NCI-H510A (cell line): ENCODE measurements at places on chromosomes 11 and 22.
A peak's percentile ranks its signal among the peaks of the same experiment; 100 is the strongest.

- no peak for DNase-seq
These were observed 65.3 kb downstream of the ARHGEF12 start for GRCh38 chr11:120401506-120401905.

DNA sequence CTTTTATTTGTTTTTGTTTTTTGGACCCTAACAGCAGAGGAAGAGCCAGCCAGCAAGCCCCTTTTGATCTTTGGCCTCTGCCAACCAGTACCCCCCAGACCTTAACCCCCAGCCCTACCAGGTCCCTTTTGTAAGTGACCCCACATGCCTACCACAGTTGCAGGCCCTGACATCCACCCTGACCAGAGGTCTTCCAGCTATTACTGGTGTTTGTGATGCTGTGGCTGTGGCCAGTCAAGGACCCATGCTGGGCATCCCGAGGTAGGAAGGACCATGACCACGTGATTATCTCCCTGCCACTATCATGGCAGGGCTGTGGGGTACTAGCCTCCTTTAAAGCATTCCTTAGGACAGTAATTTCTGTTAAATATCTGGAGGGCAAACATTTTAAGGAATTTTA lies 9.0 kb downstream of the MED15 start:
- DNase-seq: no peak

GRCh38 chr11:35943713-35944502 lies at the start of gene LDLRAD3:
Gene LDLRAD3 (plus strand): TSS chr11:35944062. CDS start chr11:35944099, 37 bp downstream.
- peak; percentile 41 for DNase-seq

DNA sequence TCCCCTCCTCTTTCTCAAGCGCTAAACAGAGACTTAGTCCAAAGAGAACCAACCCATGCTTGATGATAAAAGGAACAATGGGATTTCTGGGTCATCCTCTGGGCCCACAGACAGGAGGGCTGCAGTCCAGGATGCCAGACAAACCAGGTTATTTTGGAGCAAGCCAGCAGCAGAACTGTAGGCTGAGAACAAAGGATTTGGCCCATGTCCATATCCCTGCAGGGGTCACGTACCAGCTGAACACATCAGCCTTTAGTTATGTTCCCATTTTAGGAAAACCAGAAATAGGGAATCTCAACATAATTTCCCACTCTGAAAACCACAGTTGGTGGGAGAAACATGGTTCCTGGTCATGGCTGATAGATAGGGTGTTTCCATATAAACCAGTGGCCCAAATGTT lies 533.6 kb upstream of the CADM1 start:
- no peak for DNase-seq

DNA sequence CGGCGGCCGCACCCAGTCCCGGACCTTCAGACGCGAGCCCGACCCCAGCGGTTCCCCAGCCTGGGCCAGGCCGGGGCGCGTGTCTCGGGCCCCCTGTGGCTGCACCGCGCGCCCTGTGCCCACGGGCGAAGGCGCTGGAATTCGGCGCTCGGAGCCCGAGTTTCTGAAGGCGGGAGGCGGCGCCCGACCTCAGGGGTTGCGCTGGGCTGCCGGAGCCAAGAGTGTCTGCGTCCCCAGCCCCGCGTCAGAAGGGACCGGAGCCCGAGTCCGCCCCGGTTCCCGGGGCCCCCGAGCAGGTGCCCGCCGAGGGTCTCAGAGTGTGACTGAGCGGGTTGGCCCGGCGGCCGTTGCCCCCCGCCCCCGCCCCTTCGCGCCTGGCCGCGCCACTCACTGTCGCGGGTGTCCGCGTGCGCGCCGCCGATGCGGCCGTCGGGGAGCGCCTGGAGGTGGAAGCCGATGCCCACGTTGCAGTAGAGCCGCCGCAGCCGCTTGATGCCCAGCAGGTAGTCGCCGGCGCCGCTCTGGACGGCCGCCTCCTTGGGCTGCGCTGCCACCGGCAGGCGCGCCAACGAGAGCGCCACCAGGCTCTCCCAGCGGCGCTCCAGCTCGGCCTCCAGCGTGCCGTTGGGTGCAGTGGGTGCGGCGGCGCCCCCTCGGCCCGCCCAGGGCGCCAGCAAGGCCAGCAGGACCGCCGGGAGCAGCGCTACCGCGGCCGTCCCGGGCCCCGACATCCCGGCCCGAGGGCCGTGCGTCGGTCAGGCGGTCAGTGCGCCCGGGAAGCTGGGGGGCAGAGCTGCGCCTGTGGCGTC lies 583 bp downstream of the FGF4 start:
- no peak for DNase-seq

DNA sequence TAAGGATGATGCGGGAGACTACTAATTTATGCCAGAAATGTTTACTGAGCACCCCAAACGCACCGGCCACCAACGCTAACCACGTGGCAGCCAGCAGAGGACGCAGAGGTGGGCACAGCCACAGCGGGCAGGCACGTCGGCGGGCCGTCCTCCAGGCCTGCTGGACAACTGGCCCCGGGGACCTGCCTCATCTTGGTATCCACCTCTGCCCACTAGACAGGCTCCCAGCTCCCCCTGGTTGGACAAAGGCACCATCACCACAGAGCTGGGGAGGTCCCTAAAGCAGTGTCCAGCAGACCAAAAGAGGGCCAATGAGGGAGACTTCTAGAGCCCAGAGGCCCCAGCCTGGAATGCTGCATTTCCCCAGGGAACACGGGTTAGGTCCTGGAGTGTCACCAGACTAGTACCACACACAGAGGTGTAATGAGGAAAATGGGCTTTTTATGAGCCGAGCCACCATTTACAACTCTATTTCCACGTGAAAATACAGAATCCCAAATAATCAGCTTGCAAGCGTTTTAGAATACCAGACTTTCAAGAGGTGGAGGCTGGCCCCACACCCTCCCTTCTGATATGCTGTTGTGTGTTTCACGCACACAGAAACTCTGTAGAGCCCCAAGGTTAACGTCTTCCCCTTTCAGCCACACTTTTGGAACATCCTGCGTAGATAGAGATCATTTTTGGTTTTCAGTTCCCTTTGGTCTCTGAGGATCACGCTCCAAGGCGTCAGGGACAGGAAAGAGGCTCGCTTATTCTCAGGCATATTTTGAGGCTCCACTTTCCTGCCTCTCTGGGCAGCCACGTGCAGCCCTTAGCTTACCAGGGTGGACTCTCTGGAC lies 23.7 kb upstream of the BID start:
- DNase-seq: no peak

DNA sequence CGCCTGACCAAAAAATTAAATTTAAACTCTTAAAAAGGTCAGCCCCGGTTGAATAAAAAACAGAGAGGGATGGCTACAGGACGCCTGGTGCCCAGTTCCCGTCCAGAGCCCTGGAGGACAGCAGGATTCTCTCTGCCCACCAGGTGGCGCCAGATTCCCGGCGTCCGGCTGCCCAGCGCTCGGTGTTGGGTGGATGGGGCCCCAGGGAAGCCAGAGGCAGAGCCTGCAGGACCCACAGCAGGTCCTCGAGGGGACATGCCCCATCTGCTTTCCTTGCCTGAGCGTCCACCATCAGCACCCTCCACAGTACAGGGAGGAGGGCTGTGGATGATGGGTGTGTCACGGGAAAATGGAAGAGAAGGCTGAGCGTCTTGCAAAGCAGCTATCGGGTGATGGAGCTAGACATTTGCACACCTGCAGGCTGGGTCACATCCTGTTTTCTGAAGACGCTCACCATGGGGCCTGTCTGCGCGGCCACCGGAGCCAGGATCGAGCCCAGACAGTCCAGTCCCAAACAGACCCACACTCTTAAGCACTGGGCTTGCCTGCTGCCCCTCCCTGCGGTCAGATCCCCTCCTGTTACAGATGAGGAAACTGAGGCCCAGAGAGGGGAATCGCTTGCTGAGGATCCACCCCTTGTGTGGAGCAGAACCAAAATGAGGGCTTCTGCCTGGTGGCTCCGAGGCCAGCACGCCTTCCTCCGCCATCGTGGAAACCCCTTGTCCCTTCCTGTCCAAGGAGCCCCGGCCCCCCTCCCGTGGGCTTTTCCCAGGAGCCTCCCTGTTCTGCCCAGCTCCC lies 18.5 kb upstream of the CBX7 start:
- DNase-seq: peak; percentile 53

- no peak for DNase-seq
These were observed 23.7 kb downstream of the JAML start for GRCh38 chr11:118200901-118201680.

- no peak for DNase-seq
These were observed 4.2 kb upstream of the CTR9 start for GRCh38 chr11:10746871-10747270.

DNA sequence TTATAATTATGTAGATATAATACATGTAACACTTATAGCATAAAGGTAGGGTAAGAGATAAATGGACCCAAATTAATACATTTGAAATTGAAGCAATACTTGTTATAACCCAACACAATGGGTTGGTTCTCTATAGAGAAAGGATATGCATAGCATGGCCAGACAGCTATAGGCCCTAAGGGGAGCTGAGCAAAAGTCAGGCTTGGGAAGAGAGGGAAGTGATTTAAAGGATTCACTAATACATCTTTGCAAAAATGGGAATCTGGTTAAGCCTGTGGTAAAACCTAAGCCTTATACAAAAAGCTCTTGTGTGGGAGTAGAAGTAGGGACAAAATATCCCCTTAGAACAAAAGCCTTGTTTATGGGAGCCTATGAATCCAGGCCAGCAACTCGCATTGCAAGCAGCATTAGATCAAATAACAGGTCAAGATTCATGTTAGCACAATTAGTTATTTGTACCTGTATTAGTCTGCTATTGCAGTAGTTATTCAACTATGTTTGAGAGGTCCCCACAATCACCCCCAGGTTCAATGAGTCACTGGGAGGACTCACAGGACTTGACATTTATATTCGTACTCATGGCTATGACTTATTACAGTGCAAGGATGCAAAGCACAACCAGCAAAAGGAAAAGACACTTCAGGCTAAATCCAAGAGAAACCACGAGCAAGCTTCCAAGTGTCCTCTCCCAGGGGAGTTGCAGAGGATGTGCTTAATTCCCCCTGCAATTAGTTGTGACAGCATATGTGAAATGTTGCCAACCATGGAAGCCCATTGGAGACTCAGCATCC lies 144.7 kb upstream of the LMO1 start:
- DNase-seq: no peak

- no peak for DNase-seq
These were observed 6.0 kb downstream of the XKR3 start for GRCh38 chr22:16819249-16819648.
